ENCODE measurements at places on chromosomes 3 and 15.

DNA sequence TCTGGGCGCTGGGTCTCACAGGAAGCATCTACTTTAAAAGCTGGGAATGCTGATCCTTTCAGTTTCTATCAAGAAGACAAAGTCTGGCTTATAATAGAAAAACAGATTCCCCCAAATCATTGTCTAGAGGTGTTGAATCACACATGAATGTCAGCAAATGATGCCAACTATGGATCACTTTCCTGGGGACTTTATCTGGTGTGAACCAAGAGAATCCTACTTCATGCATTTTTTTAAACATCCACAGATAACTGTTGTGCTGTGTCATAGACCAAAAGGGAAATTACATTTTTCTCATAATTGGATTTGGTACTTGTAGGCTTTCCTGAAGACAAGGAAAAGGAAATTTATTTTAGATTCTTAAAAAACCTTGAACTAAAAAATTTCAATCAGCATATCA, 132.7 kb downstream of the CD47 start:
- DNase-seq: no peak

DNA sequence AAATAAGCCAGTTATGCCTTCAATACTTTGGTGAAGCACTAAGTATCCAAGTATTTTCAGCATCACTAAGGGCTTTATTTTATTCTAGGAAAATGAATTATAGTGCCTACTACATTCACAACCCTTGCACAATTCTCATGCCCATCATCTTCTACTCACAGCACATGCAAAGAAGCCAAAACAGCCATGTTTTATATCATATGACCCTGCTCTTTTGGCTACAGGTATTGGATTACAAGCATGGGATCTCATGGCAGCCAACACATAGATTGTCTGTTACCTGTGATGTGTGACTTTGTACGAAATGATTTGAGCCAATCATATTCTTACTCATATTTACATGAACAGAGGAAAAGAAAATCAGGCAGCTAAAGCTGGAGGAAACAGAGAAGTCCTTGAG, 38.6 kb downstream of the STT3B start:
- no peak for DNase-seq

- no peak for DNase-seq
Observed at GRCh38 chr3:55534876-55535275, 47.8 kb upstream of the WNT5A start.

DNA sequence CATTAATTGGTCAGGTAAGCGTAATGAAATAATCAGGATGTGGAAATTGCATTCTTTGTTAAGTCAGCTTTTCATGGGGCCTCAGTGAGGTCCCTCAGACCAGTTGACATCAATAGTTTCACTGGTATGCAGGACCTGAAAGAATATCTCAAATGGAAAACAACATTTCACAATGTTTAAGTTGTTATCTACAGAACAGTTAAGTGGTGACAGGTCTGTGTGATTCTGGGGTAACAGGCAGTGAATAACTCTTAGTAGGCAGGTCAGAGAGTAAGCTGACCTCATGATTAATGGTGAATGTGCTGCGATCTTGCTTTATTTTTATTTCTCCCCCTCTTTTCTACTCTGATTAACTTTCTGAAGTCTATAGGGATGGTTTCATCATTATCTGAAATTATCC, 28.9 kb upstream of the ACP3 start:
- DNase-seq: no peak

DNA sequence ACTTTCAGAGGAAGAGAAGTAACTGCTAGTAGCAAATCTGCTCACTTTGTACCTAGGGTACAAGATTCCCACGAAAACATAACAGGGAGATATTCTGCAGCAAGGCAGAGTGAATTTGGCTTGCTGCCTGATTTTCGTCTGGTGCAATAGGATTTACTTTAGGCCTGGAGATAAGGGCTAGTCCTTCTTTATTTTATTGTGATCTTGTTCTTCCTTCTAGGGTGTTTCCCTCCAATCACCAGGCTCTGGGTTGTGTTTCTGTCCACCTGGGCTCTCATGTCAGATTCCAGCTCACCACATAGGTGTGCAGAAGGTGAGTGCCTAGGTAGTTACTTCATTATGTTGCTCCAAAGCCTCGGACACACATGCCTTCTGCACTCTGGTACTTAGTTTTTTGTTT, 211.8 kb upstream of the RGMA start:
- no peak for DNase-seq

Data from stimulated activated CD8-positive, alpha-beta memory T cell treated with anti-CD3 and anti-CD28 coated beads, Interleukin-7, amount 100 ng/mL, for 48 hours (primary cell).